Activated T-helper 2 cell treated with anti-CD3 and anti-CD28 coated beads, Interferon-gamma antibody, Interleukin-2, Interleukin-4, amounts not matched to agents 10 μg/mL and 5 μg/mL and 100 μg/mL, durations not matched to agents 14 hours and 24 hours and 36 hours (primary cell): ENCODE measurements at places on chromosomes 4 and X.

GRCh38 chr4:140568507-140569306 lies at the start of gene UCP1:
Gene UCP1 (minus strand): TSS chr4:140568961. CDS start chr4:140568729, 232 bp downstream.
- no peaks in the 10 kb centered on the region for H3K36me3 ChIP-seq
- no peak within 1 kb of the TSS for H3K4me3 ChIP-seq
- peaks cover 2% of the 10 kb centered on the region for H3K4me1 ChIP-seq
- no peak for DNase-seq
- no peak within 1 kb of the TSS for H3K27ac ChIP-seq

DNA sequence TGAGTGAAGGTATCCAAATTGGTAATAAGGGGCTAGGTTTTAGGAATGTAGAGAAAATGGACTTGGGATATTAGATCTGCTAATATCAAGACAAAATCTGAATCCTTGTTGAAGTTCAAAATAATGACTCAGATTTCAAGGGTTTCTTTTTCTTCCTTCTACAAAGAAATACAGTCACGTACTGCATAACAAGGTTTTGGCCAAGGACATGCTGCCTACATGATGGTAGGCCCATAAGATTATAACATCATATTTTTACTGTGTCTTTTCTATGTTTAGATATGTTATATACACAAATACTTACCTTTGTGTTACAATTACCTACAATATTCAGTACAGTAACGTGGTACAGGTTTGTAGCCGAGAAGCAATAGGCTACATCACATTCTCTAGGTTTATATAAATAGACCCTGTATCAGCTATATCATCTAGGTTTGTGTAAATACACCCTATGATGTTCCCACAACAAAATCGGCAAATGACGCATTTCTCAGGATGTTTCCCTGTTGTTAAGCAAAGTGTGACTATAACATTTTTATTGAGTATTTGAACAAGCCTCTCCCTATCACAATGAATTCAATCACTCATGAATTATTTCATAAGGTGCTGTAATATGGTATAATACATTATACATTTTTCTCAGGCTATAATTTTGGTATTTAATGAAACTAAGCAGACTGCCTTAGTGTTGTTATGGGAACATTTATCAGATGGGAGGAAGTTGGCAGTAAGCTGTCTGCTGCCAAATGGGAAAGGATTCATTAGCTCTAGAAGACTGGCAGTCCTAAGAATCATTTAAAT lies 186.3 kb downstream of the PPP3CA start:
- DNase-seq, result no peak
- no peaks in the 10 kb centered on the region for H3K27me3 ChIP-seq

- H3K36me3 ChIP-seq, result no peaks in the 10 kb centered on the region
- no peaks in the 10 kb centered on the region for H3K27me3 ChIP-seq
- no peaks in the 10 kb centered on the region for H3K4me1 ChIP-seq
- no peak overlapping the region for H3K27ac ChIP-seq
These were observed 593.0 kb upstream of the TENM3 start for GRCh38 chr4:181650033-181650825.

GRCh38 chrX:39983715-39984114 lies 114.0 kb downstream of the BCOR start:
- peaks cover 4% of the 10 kb centered on the region for H3K4me1 ChIP-seq
- no peaks in the 10 kb centered on the region for H3K27me3 ChIP-seq

DNA sequence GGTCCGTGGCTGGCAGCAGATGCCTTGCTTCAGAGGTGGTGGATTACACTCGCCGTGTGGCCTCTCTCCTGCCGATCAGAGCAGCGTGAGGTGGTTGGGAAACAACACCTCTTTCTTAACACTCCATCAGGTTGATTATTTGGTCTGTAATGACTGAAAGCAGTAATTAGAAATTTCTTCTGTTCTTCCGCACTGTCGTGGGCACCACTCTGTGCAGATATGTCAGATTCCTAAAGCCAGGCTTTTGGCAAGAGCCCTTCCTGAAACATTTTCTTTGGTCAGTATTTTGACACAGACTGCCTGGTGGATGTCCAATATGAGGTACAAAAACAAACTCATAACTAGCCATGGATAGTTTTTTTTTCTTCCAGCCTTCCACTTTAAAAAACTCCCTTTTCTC lies 100.9 kb downstream of the FNIP2 start:
- H3K27ac ChIP-seq, result no peak overlapping the region
- peaks cover 38% of the 10 kb centered on the region for H3K36me3 ChIP-seq
- no peak for DNase-seq
- peaks cover 12% of the 10 kb centered on the region for H3K4me1 ChIP-seq
- H3K4me3 ChIP-seq, result no peak overlapping the region

DNA sequence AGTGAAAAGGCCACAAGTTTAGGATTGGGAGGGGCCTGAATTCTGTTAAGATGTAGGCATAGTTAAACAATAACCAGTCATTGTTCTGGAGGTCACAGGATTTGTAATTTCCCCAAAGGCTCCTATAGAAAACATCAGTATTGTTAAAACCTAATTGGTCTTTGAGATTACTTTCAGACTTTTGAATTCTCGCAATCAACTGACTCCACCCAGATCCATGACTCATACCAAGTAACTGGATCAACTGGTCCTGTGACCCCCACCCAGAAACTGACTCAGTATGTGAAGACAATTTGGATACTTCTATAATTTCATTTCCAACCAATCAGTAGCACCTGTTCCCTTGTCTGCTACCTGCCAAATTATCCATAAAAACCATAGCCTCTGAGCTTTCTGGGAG lies 28.4 kb downstream of the MAGEB16 start:
- H3K27me3 ChIP-seq, result no peaks in the 10 kb centered on the region
- no peak for DNase-seq
- no peaks in the 10 kb centered on the region for H3K4me1 ChIP-seq
- no peak overlapping the region for H3K4me3 ChIP-seq

DNA sequence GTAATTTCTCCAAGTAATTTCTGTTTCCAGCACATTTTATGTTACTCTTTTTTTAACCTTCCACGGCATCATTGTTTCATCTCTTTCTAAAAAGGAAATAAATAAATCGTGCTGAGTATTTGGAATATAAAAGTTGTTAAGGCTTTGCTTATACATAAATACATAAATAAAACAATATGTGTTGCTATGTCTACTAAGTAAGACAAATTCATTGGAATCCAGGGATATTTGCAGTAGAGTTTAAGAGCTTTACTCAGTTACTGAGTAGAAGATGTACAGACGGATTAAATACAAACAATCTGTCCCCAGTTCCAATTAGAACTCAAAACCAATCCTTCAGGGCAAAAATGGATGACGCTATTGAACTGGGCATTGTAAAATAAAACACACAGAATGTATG lies 1.4 kb downstream of the ARHGAP24 start:
- peaks cover 29% of the 10 kb centered on the region for H3K27me3 ChIP-seq
- H3K4me3 ChIP-seq, result no peak overlapping the region
- H3K4me1 ChIP-seq, result peaks cover 3% of the 10 kb centered on the region
- H3K27ac ChIP-seq, result no peak overlapping the region
- H3K36me3 ChIP-seq, result no peaks in the 10 kb centered on the region

DNA sequence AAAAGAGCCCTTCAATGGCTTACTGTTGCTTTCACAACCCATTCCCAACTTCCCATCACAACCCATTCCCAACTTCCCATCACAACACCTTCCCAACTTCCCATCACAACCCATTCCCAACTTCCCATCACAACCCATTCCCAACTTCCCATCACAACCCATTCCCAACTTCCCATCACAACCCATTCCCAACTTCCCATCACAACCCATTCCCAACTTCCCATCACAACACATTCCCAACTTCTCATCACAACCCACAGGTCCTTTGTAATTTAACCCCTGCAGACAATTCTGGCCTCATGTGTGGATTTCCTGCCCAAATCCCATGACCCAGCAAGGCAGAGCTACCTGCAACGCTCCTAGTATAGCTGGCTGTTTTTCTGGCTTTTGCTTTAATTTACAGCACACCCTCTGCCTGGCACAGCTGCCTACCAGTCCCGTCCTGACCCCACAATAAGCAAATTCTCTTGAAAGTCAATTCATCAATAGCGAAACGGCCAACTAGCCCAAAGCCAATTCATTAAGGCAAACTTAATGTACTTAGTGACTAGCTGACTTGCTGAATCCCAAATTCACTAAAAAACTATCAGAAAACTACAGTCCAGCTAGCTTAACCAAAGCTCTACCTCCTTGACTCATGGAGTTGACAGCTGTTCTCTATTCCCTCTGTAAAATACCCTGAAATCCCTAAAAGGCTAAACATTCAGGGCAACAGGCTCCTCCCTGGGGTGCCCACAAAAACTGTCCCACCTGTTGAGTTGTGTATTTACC lies 75.6 kb downstream of the AFAP1 start:
- peaks cover 39% of the 10 kb centered on the region for H3K36me3 ChIP-seq
- no peaks in the 10 kb centered on the region for H3K27me3 ChIP-seq
- no peak for DNase-seq
- peaks cover 28% of the 10 kb centered on the region for H3K4me1 ChIP-seq

DNA sequence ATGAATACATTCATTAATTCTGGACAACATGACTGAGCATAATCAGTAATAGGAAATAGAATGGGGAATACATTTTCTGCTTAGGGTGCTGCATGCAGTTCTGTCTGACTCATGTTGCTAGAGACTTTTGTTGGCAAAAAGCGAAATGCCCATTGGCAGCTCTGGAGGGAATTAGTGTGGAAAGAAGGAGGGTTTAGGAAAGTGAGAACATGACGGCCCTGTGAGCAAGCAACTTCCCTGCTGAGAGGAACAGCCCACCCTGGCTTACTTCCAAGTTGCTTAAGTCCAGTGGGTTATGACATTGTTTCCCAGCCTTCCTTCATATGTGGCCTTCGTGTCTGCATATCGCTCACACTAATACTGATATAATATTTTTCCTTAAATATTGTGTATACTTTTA lies 13.8 kb downstream of the MAD2L1 start:
- no peak for DNase-seq
- no peak overlapping the region for H3K27ac ChIP-seq
- no peaks in the 10 kb centered on the region for H3K27me3 ChIP-seq
- H3K36me3 ChIP-seq, result peaks cover 11% of the 10 kb centered on the region
- no peak overlapping the region for H3K4me3 ChIP-seq

DNA sequence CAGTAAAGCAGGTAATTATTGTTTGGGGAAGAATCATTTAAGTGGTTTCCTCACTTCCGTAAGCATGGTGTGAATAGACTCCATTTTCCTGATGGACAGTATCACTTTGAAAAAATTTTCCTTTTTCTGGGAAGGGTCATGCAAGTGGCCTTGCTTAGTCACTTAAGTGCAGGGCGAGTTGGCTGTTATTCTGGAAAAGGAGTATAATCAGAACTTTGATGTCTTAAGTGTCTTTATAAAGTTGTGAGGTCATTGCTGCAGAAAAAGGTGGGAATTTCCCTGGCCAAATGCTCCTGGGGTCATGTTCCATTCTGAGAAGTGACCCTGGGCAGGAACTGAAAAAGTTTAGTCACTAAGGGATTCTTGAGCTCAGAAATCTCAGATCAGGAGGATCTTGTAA lies 146.1 kb upstream of the OTUD4 start:
- no peak for DNase-seq
- H3K36me3 ChIP-seq, result no peaks in the 10 kb centered on the region
- H3K27ac ChIP-seq, result no peak overlapping the region
- peaks cover 9% of the 10 kb centered on the region for H3K27me3 ChIP-seq
- no peaks in the 10 kb centered on the region for H3K4me1 ChIP-seq
- no peak overlapping the region for H3K4me3 ChIP-seq

GRCh38 chr4:168632301-168632725 lies 135.5 kb downstream of the PALLD start:
- H3K4me3 ChIP-seq, result no peak overlapping the region
- H3K36me3 ChIP-seq, result no peaks in the 10 kb centered on the region
- H3K4me1 ChIP-seq, result peaks cover 15% of the 10 kb centered on the region
- no peak overlapping the region for H3K27ac ChIP-seq

DNA sequence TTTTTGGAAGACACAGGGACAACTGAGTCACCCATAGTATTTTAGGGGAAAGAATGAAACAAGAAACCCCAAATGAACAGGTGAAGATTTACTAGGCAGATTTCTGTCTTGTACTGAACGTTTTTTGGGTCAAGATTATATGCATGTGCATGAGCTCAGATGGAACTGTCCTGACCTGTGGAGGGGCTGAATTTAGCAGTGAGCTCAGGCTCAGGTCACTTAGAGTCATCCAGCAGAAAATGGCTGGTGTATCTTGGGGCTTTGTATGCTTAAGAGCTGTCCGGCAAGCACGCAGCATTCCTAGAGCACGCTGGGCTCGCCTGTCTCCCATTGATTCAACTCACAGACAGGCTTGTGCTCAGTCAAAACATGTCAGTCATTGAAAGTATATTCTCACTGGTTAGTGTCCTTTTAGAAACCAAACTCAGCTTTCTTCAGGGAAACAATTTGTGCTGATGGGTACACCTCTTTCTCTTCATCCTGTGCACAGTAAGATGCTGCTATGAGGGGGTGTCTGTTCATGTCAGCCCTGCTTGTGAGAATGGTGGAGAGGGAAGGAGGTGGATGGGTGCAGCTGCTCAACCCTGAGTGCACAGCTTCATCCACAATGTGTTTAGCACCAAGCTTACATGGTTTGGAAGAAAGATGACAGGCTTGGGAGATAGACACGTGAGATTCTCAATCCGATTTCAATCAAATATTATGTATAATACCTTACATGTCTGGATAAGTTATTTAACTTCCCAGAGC lies 47.5 kb upstream of the PDLIM3 start:
- no peak overlapping the region for H3K27ac ChIP-seq
- peaks cover 27% of the 10 kb centered on the region for H3K27me3 ChIP-seq
- DNase-seq, result no peak
- no peaks in the 10 kb centered on the region for H3K36me3 ChIP-seq
